ENCODE measurements at places on chromosomes 5 and 9.

DNA sequence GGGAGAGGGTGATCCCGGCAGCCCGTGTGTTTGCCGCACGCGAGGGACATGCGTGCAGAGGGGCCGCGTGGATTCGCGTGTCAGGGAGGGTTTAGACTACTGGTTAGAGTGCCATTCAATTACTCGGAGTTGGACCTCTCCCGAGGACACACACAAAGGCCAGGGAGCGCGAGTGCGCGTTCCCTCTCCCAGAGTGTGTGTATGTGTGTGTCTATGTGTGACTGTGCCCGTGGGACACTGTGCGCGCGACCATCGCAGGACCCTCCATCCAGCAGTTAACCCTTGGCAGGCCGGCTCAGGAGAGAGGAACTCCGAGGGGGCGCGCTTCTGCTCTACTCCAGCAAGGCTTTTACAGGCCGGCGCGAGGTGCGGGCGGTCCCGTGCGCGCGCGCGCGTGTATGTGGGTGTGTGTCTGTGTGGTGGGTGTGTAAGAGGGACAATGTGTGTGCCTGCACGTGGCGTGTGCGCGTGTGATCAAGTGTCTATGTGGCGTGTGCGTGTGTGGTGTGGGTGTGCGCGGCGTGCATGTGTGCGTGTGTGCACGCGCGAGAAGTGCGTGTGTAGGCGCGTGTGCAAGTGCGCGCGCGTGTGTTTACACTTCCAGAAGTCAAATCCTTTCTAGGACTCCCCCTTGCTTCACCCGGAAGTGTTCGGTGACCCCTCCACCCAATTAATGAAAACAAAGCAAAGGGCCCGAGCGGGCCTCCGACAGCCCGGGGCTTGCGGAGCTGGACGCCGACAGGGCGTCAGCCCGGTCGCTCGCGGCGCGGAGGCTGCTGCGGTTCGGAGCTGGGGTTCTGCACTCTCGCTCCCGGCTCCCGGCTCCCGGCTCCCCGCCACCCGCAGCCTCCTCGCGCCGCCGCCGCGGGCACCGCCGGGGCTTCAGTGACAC, 75.3 kb upstream of the TBCA start:
- DNase-seq: no peak

DNA sequence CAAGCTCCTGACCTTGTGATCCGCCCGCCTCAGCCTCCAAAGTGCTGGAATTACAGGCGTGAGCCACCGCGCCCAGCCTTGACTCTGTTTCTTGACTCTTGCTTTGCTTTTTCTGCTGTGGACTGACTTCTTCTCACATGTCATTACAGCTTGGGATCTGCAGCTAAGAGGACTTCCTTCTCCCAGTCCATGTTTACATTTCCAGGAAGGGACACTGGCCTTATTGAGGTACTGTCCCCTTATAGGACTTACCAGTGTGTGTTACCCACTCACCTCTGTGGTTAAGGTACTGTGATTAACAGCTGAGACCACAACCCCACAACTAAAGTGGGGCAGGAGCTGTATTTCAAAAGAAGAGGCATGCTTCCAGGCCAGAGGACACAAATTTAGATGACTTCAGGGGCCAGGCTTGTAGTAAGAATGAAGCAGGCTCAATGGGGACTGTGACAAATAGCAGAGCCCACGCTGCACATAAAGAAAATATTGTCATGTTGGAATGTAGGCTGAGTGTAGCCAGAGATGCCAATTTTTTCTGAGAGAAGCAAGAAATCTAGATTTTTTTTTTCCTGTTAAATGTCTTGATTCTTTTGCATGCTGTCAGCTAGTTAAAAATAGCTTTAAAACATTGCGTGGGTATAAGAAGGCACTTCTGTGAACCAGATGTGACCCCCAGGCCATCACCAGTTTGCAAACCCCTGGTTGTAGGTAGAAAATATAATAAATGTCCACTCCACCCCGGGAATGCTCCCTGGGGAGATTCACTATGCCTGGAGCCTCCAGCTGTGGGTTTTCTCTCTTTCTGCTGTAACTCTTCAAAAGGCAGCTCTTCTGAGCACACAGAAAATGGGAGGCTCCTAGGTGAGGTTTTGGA, 75.0 kb downstream of the PTPDC1 start:
- DNase-seq: no peak

DNA sequence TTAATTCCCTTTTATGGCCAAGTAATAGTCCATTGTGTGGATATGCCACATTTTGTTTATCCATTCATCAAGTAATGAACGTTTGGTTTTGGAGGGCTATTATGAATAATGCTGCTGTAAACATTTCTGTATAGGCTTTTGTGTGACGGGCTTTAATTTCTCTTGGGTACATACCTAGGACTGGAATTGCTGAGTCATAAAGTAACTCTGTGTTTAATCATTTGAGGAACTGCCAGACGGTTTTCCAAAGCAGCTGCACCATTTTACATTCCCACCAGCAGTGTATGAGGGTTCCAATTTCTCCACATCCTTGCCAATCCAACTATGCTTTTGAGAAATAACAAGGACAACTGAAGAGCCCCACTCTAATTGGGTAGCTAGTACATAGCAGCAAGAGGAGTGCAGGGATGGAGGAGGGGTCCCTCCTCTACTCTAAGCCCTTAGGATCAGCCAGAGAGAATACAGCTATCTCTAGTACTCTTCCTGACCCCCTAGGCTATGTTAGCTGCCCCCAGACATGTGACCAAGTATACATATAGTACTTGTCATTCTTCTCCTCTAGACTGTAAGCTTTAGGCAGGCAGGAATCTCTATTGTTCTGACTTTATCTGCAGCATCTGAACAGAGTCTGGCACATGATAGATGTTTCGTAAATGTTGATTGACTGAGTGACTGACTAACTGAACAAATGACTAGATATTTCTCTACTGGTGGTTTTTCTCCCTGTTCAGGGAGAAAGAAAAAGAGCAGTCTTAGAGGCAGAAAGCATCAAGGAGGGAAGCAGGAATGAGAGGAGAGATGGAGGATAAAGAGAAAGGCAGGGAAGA, 22.1 kb upstream of the MATR3 start:
- peak; percentile 70 for DNase-seq

DNA sequence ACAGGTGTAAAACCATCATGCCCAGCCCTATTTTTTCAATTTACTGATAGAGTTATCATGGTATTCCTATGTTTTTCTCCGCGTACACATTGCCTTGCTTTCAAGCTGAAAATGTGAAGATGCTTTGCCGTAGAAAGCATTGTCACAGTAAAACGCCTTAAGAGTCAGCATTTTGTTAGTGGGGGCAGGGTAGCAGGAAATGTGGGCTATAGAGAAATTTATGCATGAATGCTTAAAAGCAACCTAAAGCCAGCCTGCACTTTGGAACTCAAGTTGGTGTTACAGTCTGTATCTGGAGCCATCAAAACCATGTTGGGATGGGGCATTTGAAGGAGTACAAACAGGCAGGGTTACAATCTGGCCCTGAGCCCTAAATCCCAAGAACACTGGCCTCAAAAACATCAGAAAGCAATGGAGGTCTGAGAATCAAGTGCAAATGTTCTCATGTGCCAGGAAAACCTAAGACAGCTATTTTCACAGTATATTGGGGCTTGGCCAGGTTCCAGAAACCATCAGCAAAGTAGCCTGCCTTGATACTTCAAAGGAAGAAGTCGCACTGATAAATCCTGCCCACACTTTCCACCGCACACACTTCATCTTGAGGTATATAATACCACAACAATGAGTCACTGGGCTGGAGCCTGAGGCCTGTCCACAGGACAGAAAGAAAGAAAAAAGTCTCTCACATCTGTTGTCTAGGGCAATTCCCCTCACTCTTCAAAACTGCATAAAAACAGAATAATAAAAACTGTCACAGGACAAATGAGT, 313.8 kb downstream of the ENC1 start:
- peak; percentile 11 for DNase-seq

DNA sequence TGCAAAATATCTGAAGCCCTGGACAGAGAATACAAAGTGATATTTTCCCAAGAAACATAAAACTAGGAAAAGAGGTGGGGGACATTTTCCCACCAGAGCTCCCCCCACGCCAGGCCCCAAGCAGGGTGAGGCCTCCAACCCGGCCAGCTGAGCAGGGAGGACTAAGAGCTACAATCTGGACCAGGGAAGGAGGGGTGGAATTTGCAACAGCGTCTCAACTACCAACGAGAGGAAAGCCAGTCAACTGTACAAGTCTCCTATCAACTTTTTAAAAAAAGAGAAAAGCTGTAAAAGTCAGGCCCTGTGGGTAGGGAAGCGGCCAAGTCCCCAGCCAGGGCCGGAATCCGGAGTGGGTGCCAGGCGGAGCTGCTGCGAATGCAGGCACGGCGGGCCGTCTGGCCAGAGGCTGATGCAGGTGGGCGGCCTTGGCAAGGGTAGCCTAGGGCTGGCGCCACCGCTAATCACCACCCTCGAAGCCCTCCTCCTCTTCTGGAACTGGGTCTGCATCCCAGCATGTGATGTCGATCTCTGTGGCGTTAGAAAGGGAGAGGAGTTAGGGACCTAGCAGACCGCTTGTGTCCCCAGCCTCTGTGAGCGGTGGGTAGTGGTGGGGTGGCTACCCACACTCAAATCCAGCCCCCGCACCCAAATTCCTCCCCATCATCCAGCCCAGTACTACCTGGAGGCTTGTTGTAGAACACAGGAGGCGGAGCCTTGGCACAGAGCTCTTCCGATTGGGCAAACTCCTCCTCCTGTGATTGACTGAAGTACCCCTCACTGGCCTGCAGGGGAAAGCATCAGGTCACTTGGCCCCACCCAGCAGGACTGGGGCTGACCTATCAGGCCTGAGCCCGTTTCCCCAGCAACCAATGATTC, 10.6 kb downstream of the PRR7 start:
- peak; percentile 93 for DNase-seq

DNA sequence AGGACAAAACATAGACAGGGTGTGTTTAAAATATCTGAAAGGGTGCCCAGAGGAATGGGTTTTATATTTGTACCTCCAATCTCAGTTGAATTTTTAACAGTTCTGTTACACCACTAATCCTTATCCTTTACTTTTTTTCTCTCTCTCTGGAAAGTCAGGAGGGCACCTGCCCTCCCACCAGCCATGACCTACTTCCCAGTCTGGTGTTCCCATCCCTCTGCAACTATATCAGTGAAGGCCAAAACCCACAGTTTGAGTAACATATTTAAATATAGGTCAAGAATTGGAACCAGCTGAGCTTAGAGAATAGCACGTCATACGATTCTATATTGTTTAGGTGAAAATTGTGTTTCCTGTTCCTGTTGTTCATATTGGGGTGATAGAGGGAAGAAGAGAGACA, 229.8 kb downstream of the NTRK2 start:
- DNase-seq: no peak

DNA sequence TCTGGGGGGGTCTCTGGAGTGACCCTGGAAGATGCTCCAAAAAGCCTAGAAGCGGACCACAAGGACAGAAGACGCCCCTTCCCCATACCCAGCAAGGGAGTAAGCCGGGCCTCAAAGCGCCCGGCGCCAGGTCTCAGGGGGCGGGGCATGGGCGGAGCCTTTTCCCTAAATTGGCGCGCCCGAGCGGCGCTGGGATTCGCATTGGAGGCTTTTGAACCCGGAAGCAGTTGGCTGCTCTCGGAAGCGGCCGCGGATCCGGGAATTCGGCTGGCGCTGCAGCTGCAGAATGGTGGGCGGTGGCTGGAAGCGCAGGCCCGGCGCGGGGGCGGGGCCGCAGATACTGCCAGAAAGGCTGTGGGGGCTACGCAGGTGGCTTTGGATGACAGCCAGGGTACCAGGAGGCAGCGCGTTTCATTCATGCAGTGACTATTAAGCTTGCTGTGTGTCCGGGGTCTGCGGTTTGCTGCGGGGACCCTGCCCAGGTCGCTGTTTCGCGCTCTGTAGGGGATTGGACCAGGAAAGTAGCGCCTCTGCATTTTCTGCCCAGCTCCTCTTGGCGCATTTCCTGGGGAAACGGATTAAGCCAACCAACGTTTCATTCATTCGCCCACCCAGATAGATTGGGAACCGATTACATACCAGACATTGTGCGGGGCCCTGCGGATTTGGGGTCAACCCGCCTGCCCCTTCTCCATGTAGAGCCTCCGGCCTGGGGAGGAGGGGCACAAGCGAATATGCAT, 83.0 kb upstream of the FREM1 start:
- DNase-seq: peak; percentile 53

DNA sequence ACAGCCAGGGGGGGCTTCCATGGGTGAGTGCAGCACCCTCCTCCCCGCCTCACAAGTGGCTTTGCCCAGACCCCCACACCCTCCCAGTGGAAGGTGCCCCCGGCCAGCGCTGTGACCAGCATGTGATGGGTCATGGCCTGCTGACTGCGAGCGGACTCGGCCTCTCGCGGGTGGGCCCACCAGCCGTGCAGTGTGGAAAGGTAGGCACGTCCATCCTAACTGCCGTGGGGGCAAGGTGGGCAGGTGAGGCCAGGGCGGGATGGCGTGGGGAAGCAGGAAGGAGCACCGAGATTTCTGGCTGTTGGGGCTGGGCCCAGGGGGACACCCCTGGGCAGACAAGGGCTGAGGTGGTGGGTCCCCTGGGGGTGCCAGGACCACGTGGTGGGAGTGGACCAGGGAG, 12.1 kb downstream of the SOHLH1 start:
- no peak for DNase-seq

DNA sequence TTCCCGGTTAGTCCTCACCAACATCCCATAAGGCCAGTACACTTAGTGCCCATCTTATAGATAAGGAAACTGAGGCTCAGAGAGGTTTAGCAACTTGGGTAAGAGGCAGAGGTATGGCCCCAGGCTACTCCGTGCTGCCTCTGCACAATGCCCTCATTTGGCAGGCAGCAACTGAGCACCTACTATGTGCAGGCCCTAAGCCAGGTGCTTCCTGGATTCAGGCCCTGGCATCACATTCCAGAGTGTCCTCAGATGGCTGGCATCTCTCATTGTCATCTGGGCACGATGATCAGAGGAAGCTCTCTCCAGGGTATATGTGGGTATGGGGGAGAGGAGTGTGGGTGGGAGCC, 53.8 kb upstream of the PSD2 start:
- no peak for DNase-seq

- no peak for DNase-seq
These were observed 354.0 kb downstream of the PRR16 start for GRCh38 chr5:120818128-120818527.

- peak; percentile 24 for DNase-seq
These were observed 17.0 kb downstream of the NIPSNAP3B start for GRCh38 chr9:104780796-104781395.

DNA sequence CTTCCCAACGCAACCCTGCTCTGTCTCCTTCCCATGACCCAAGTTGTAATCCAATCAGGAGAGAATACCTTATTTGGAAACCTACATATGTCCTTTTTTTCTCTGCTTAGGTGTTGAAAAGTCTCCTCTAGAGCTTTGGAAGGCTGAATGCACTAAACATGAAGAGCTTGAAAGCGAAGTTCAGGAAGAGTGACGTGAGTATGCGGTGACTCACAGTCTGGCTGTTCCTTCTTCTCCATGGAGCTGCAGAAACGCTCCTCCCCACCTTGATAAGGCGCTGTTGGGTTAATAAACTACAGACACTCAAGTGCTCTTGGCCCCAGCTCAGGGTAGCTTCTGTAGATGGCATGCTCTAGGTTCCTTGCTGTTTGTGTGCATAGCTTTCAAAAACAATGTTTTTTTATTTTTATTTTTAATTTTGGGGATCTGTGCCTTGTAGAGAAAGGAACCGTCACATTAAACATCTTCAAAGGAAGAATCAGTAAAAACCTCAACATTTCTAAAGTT, 30.7 kb downstream of the RAI14 start:
- peak; percentile 66 for DNase-seq
